Stimulated activated CD4-positive, alpha-beta T cell treated with anti-CD3 and anti-CD28 coated beads, Interleukin-1b, Interleukin-23, amount 100 ng/mL, for 4 hours (primary cell): ENCODE measurements at places on chromosomes 2 and 18.

GRCh38 chr2:36413218-36413617, 57.6 kb downstream of the CRIM1 start:
- no peak for DNase-seq

GRCh38 chr2:100736121-100736915, 83.6 kb upstream of the NPAS2 start:
- no peak for DNase-seq

DNA sequence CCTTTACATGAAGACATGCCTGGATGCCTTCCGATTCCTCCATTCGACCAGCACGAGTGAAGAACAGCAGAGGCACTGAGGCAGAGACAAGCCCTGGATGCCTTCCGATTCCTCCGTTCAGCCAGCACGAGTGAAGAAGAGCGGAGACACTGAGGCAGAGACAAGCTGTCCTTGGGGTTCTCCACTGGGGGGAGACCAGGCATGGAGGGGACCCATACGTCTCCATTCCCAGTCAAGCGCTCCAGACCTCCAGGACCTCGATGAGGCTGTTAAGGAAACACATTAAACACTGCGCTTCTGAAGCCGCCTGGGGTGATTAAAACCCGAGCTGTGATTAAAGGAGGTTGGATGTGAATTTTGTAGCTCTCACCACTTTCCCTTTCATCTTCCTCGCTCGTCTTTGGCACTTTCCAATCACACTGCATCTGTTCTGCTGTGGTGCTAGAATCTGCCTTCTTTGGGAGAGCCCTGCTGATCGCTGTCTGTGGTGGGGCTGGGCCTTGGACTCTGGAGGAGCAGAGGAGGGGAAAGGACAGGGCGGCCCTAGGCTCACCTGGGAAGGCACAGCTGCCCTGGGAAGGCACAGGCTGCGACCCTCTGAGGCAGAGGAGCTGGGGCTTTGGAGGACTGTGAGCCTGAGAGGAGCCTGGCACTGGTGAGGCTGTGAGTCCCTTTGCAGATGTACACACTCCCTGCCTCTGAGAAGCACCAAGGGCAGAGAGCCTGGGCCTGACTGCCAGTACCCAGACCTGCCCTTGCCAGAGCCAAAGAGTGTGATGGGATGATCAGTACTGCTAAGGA, 463.1 kb upstream of the HS6ST1 start:
- DNase-seq, result no peak

DNA sequence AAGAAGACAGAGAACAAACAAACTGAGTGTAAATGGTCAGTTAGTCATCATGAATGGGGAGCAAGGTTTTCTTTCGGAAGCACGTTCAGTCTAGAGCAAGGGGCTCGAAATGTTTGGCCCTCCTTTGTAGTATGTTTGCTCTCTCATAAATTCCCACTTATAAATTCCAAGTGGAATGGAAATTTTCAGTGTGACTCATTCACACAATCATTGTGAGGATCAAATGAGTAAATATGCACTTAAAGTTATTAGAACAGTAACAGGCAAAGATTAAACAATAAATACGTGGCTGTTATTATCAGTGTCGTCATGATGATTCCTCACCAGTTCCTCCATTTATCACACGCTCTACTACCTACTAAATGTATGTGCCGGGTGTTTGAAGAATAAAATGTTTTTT, 10.5 kb downstream of the CNGA3 start:
- DNase-seq, result no peak

- no peak for DNase-seq
Observed at GRCh38 chr2:62181843-62182242, 14.1 kb upstream of the B3GNT2 start.

GRCh38 chr2:159832858-159833257, 34.9 kb upstream of the CD302 start:
- DNase-seq, result no peak
